ENCODE measurements at places on chromosomes 6 and 20.

GRCh38 chr6:16602035-16602434 lies 159.2 kb downstream of the ATXN1 start:
- DNase-seq = no peak

DNA sequence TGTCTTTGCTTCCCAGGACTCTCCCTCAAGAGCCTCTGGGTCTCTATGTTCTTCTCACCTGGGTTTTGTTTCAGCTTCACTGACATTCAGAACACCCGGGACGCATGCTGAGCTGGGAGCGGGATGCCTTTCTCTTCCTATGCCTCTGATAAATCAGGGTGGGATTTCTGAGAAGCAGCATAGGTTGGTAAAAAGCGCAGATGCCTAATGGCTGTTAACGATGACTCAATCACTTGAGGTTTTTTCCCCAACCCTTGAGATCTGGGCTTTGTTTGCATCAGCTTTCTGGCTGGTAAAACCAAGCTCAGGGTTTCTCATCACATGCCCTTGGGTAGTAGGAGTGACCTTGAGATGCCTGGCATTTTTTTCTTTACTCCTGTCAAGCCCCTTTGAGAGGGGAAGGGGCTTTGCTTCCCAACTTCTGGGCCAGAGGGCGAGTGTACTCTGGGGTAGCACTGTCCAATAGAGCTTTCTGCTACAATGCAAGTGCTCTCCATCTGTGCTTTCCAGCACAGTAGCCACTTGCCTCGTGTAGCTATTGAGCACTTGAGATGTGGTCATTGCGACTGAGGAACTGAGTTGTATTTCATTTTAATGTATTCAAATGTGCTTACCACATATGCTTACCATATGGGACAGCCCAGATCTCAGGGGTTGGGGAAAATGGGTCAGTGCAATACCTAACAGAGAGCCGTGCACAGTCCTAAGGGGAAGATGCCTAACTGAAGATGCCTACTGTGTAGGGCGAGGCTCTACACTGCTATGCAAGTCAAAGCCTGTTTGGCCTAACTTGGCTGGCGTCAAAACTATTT lies 69.1 kb downstream of the PPP1R14C start:
- no peak for DNase-seq

GRCh38 chr6:148827416-148828045 lies 80.7 kb downstream of the UST start:
- DNase-seq = no peak

- no peak for DNase-seq
These were observed 26.0 kb downstream of the KCNQ2 start for GRCh38 chr20:63446216-63447024.

DNA sequence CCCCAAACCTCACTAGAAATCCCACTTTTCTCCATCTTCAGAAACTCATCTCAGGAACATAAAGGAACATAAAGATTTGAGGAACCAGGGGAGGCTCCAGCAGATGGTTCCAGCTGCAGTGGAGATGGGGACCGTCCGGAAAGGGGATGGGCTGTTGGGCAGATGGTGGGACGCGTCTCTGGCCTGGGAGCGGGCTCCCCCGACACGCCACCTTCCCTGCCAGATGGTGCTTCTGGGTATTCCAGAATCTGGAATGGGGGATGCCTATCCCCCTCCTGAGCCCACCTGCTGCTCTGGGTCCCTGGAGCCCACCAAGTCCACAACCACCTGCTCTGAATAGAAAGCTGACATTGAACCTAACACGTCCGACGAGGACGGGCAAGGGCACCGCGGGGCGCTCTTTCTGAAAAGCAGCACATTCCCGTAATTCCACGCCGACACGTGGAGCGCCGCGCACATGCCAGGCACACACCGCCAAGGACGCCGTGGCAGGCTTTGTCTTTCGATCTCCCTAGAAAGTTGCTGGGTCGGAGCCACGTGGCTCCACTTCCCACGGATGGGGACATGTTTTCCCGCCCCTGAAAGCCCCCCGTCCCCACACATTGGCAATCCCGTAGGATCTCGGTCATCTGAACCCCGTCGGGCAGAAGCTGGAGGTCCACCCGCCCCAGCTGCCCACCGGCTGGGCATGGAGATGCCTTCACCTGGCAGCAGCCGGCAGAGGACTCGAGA lies 27.3 kb downstream of the SLC2A4RG start:
- no peak for DNase-seq

- no peak for DNase-seq
These were observed 305.8 kb downstream of the CDH26 start for GRCh38 chr20:60263725-60264709.

DNA sequence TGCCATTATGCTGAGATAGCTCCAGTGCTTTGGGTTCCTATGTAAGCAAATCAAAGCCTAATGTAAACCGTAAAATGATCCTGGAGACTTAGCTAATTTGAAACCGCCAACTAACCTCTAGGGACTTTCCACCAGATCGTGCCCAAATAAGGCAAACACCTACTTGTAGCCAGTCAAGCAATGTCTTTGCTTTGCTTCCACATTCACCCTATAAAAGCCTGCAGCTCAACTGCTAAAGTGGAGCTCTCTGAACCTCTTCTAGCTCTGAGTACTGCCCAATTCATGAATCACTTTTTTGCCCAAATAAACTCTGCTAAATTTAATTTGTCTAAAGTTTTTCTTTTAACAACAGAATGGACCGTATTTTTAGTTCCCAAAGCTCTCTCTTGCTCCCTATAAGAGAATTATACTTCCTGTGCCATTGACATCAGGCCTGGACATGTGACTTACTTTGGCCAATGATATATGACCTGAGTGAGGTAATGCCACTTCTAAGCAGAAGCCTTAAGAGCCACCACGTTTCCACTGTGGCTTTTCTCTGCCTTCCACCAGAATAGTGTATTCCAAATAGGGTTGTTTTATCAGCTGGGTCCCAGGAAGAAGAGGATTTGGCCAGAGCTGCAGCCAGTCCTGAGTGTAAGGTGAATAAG lies 34.8 kb upstream of the PSMF1 start:
- DNase-seq = no peak

GRCh38 chr6:35486005-35486925 lies 10.6 kb downstream of the TEAD3 start:
- no peak for DNase-seq

- DNase-seq = no peak
These were observed 2.3 kb downstream of the RPS12 start for GRCh38 chr6:132816660-132817059.

GRCh38 chr6:18242062-18242851 lies 22.1 kb downstream of the DEK start:
- DNase-seq = peak; percentile 61

DNA sequence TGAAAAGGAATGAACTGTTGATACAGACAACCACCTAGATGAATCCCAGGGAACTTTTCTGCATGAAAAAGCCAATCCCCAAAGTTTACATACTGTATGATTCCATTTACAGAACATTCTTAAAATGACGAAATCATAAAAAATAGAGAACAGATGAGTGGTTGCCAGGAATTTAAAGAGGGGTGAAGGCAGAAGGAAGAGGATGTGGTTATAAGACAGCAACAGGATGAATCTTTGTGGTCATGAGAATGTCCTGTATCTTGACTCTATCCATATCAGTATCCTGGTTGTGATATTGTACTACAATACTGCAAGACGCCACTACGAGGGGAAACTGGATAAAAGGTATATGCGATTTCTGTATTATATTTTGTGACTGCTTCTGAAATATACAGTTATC lies 70.1 kb upstream of the EMILIN3 start:
- DNase-seq = peak; percentile 22

- no peak for DNase-seq
These were observed 262.0 kb upstream of the JARID2 start for GRCh38 chr6:14983599-14984518.

GRCh38 chr20:51327251-51327841 lies 215.2 kb downstream of the NFATC2 start:
- peak; percentile 28 for DNase-seq

GRCh38 chr20:44166008-44166407 lies 21.0 kb downstream of the JPH2 start:
- DNase-seq = no peak

- DNase-seq = no peak
These were observed 51.9 kb downstream of the GRM4 start for GRCh38 chr6:34093854-34094430.

DNA sequence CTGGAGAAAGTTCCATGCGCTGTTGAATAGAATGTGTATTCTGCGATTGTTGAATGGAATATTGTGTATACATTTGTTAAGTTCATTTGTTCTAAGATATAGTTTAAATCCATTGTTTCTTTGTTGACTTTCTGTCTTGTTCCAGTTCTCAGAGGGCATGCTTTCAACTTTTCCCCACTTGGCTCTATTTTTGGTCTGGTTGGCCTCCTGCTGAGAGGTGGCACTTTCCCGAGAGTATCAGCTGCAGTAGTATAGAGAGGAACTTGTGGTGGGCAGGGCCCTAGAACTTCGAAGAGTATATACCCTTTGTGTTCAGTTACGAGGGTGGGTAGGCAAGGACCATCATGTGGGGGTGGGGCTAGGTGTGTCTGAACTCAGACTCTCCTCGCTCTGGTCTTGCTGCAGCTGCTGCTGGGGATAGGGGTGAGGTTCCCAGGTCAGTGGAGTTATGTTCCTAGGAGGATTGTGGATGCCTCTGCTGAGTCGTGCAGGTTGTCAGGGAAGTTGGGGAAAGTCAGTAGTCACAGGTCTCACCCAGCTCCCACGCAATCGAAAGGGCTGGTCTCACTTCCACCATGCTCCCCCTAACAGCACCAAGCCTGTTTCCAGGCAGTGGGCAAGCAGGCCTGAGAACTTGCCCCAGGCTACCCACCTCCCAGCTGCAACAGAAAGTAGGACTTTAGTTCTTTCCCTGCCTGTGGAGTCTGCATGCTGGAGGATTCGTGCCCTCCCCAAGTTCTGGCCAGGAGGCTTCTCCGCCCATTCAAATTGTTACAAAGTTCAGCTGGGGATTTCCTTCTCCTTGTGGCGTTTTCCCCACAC lies 118.9 kb upstream of the SSTR4 start:
- DNase-seq = no peak

DNA sequence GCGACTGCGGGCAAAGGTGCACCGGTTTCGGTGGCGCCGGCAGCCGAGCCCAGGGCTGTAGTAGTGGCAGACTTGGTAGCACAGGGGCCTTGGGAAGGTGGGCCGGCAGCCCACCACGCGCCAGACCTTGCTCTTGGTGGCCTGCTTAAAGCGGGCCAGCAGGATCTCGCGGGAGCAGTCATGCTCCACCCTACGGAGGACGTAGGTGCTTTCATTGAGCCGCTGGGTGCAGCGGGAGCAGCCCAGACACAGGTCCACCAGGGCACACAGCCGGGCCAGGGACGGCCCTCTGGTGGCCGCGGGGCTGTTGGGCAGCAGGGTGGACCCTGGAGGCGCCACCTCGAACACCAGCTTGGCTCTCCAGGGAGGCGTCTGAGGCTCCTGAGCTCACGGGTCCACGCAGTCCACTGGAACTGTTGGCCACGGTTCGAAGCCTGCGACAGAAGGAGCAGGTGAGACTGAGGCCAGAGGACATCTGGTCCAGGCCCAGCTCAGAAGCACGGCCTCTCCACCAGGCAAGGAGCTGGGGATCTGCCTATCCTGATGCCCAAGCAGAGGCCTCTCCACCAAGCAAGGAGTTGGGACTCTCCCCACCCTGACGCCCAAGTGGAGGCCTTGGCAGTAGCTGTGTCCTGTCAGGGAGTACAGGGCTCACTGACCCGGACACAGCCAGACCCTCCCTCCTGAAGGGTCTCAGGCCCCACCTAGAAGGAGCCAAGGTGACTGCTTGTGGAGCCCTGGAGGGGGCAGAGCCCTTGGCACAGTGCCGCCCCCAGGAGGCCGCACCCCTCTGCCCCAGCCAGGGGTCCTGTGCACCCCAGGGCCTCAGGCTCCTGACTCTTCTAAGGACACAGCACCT lies 1.0 kb downstream of the HELZ2 start:
- no peak for DNase-seq

GRCh38 chr6:97394160-97394748 lies 111.2 kb upstream of the MMS22L start:
- DNase-seq = peak; percentile 10

DNA sequence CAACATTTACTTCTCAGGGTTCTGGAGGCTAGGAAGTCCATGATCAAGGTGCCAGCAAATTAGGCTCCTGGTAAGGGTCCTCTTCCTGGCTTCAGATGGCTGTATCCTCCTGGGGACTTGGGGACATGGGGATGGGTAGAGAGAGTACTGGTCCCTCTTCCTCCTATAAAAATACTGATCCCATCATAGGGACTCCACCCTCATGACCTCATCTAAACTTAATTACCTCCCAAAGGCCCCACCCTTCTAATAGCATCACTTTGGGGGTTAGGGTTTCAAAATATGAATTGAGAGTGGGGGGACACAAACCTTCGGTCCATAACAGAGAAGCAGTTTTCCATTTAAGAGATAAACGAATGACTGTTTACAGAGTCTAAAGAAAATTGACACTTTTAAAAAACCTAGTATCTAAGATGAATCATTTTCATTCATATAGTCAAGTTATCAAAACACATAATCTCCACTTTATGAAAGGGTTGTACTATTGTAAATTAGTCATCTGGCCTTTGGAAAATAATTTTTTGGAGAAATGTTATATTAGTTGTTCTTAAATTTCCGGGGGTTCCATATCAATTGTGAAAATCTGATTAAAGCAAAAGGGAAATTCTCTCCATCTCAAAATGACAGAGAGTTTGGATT lies 33.5 kb downstream of the ELOVL5 start:
- DNase-seq = no peak

Data from AG09319 (cell line).